ENCODE measurements at places on chromosomes 2 and 18.

DNA sequence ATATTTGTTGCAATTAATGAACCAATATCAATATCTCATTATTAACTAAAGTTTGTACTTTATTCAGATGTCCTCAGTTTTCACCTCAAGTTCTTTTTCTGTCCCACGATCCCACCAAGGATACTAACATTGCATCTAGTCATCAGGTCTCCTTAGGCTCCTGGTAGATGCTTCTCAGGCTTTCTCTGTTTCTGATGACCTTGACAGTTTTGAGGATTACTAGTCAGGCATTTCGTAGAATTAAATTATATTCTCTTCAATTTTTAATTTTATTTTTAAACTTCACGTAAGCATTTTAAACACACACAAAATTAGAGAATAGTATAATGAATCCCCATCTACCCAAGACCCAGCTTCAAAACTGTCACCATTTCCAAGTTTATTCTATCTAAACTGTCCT, 5.6 kb upstream of the ACYP2 start:
- no peak for DNase-seq

- no peak for DNase-seq
Observed at GRCh38 chr2:62529758-62530157, 23.8 kb upstream of the TMEM17 start.

DNA sequence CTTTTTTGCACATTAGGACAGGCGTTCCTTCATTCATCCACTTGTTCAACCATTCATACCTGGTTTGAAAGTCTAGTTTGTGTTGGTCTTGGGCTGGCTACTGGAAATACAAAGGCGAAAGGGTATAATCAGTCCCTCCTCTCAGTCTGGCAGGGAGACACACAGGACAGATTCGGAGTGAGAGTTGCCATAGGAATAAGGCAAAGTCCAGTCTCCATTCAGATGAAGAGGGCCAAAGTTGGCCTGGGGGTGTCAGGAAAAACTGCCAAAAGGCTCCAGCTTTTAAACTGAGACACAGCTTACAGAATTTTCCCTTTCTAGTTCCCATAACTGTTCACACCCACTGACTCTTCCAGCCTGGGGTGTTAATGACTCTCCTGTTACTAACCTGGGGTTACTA, 96.3 kb upstream of the AQP4 start:
- DNase-seq = no peak

DNA sequence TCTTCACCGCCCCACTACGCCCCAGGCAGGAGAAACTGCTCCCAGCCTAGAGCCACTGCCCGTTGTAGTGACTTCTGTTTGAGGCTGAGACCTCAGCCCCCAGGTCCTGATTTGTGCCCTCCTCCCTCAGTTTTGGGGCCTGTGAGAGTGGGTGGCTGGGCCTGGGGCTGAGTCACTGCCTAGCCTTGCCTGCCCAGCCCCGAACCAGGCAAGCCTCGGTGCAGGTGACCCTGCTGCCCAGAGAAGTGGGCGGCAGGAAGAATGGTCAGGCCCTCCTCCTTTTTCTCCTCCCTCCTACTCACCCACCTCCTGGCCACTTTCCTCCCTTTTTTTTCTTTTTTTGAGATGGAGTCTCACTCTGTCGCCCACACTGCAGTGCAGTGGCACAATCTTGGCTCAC, 66.6 kb downstream of the ZFP36L2 start:
- DNase-seq = no peak

GRCh38 chr2:32933756-32934095, 13.0 kb upstream of the LTBP1 start:
- no peak for DNase-seq

DNA sequence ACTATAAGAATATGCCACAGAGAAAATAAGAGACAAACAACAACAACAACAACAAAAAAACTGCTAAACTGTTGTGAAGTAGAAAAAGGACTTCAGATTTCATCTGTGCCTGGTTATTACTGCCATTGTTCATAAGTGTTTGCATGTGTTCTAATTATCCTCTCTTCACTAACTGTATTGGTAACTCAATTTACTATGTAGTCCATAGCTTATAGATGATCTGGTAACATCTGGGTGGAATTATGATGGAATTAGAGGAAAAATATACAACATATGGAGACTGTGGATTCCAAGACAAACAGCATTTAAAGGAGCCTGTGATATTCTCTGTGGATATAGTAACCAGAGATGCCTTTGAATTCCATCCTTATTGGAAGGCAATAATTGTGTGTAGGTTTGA, 1891.5 kb upstream of the PIK3C3 start:
- DNase-seq = no peak

DNA sequence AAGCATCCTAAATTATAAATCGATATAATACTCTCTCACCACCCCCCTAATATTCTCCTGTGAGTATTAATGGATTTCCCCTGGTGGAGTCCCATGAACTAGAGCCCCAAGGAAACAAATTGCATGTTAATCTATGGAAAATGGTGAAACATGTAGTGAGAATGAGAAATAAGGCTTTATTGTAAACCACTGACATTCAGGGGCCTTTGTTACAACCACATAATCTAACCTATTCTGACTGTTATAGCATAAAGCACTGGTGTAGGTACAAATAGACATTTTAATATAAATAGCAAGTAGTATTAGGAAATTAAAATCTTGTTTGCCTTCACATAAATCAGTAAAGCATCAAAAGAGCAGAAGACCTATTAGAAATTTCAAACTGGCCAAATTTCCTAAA, 65.3 kb upstream of the TLK1 start:
- DNase-seq = no peak

DNA sequence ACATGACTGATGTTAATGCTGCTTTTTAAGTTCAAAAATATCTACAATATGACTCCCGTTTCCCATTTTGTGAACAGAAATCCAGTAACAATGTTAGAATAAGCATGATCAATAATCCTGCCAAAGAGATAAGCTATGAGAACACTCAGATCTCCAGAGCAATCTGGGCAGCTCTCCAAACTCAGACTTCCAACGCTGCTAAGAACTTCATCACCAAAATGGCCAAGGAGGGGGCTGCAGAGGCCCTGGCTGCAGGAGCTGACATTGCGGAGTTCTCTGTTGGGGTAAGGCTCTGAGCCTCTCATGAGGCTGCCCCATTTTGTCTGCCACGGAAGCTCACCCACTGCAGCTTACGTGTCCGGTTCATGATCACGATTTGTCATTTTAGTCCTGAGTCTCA, 68.4 kb downstream of the UGGT1 start:
- no peak for DNase-seq

DNA sequence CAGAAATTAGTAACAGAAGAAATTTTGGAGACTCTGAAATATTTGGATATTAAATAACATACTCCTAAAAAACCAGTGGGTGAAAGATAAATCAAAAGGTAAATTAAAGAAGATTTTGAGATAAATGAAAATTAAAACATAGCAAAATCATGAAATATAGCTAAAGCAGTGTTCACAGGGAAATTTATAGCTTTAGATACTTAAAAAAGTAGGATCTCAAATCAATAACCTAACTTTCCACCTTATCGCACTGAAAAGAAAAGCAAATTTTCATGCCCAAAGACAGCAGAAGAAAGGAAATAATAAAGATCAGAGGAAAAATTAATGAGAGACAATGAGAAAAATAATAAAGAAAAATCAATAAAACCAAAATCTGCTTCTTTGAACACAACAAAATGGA, 135.1 kb upstream of the KLF7 start:
- DNase-seq = no peak

GRCh38 chr2:13508671-13509070, 791.9 kb downstream of the TRIB2 start:
- DNase-seq = no peak

GRCh38 chr2:205905576-205905975, 180.4 kb downstream of the INO80D start:
- no peak for DNase-seq

DNA sequence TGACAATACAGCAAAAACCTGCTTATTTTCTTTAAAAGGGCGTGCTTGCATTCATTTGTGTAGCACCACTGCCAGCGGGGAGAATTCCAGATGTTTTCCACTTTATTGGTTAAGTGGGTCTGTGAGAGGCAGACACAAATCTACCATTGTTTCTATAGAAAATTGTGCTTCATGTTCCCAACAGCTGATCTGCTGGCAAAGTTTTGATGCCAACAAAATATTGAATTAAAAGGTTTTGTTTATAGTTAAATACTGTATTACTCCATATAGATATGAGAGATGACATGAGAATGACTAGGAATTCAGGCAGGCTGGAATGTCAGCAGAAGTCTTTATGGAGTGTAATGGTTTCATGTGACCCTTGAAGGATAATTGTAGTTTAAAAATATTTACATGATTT, 182.7 kb downstream of the MC4R start:
- DNase-seq = no peak

DNA sequence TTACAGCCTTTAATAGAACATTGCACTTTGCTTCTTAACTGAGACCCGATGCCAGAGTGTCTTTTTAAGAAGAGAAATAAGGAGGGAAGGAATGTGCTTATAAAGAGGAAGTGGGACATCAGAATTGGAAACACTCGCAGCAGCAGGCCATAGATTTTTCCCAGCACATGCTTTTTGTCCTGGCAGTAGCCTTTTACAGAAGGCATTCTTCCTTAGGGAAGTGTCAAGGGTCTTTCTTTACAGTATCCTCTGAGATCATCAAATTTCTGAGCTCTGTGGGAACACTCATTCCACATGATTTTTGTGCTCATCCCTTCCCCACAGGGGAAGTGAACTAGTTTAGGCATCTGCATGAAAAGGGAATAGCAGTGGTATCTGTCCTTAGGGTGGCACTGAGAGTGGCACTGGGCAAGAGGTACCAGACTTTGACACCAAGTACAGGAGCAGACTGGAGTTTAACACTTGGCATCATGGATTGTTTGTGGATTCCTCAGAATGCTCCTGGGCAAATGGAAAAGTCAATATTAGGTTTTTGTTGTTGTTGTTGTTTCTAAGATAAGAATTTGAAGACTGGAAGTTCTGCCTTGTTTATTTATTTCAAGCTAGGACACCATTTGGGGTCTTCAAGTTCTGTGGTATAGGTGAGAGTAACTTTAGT, 4.1 kb downstream of the MYO1B start:
- no peak for DNase-seq

DNA sequence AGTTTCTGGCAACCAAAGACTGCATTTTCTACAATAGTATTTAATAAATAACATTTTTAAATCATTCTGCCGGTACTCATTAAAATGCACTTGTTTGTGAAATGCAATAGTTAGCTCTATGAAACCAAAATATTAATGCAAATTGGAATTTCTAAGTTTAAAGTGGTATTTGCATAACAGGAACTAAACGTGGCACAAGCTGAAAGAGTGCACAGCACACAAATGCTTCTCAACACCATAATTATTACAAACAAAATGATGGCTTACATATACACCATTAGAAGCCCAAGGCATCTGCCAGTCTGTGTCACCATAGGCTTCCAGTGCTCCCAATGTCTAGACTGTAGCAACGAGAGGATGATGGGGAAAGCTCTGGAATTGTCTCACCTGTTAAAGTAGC, 280.5 kb downstream of the TCF4 start:
- DNase-seq = no peak

GRCh38 chr2:98759827-98760625, 29.1 kb upstream of the MGAT4A start:
- DNase-seq = no peak

Measured in esophagus muscularis mucosa (tissue), 4 donors.